ENCODE measurements at places on chromosomes 5 and 9.

- DNase-seq: peak; percentile 60
Observed at GRCh38 chr5:176596689-176597416, 13.1 kb downstream of the GPRIN1 start.

GRCh38 chr5:158570502-158570901 lies 529.2 kb downstream of the EBF1 start:
- DNase-seq: no peak

DNA sequence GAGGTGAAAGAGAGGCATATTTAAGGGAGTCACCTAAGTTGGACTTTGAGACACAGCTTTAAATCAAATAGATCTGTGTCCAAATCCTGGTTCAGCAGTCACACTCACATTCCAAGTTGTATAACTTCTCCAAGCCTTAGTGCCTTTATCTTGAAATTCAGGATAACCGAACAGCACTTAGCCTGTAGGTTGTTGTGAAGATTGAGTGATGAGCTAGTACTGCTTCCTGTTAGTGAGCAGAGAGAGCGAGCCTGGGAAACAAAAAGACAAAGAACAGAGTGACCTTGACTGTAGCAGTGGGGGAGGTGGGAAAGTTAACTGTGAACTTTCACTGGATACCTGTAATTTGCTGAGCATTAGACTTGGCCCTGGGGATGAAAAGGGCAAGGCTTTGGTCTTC lies 22.4 kb downstream of the MAML1 start:
- DNase-seq: no peak

DNA sequence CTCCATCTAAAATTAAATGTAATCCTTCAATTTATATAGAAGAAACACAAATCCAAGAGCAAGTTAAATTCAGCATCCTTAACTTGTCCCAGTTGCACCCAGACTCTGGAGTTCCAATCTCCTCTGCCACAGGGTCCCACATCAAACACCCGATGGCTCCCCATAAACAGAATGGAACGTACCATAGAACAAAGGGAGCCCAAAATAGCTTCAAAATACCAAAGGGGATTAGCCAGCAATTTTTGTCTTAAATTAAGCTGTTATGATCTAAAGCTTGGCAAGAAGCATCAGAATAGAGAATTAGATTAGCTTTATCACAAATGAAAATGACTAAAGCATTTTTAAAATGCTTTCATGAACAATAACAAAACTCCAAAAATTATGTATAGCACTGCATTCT lies 112.8 kb downstream of the FANCC start:
- no peak for DNase-seq

- DNase-seq: no peak
Observed at GRCh38 chr9:128593856-128594255, 41.5 kb downstream of the SPTAN1 start.

GRCh38 chr5:173789031-173789920 lies 98.9 kb upstream of the CPEB4 start:
- DNase-seq: no peak

GRCh38 chr5:137710086-137710485 lies 25.8 kb downstream of the KLHL3 start:
- no peak for DNase-seq

- DNase-seq: no peak
Observed at GRCh38 chr5:1139331-1140170, 27.7 kb upstream of the SLC12A7 start.
